Activated B cell treated with CpG ODN at 0.5 μM for 24 hours (primary cell): ENCODE measurements at places on chromosomes 7 and 10. TPM values are rescaled to one million over a fixed set of nuclear protein-coding genes. Genes with fewer than 3 reads are reported as not detected.

- DNase-seq: no peak
Measured at GRCh38 chr10:124921261-124921660, 20.7 kb upstream of the ZRANB1 start.

DNA sequence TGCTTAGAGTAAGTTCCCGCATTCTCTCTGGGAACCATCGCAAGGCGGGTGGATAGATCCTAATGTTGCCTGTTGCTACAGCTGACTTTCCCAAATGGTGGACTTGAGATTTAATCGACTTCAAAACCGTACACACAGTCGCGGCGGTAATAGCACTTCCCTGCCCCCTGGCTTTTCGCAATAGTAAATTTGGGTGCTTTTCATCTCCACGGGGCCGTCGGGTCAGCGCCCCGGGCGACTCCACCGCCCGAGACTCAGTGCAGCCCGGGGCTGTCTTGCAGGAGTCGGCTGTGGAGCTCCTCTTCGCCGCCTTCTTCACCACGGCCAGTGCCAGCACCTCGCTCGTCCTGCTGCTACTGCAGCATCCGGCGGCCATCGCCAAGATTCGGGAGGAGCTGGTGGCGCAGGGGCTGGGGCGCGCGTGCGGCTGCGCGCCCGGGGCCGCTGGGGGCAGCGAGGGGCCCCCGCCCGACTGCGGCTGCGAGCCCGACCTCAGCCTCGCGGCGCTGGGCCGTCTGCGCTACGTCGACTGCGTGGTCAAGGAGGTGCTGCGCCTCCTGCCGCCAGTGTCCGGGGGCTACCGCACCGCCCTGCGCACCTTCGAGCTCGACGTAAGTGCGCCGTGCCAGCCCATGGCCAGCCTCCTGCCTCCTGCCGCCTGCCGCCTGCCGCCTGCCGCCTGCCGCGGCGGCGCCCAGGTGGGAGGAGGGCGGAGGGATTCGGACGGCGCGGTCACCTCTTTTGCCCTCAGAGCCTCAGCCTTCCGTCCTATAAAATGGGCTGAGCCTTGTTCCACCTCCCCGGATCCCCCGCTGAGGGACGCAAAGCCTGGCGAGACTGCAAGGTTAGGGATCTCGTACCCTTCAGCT is 5.3 kb downstream of the CYP26C1 start:
- DNase-seq: no peak

- no peak for DNase-seq
Measured at GRCh38 chr7:113812591-113813255, 106.1 kb downstream of the PPP1R3A start.

GRCh38 chr7:131586259-131586658 is 29.8 kb upstream of the PODXL start:
- no peak for DNase-seq

DNA sequence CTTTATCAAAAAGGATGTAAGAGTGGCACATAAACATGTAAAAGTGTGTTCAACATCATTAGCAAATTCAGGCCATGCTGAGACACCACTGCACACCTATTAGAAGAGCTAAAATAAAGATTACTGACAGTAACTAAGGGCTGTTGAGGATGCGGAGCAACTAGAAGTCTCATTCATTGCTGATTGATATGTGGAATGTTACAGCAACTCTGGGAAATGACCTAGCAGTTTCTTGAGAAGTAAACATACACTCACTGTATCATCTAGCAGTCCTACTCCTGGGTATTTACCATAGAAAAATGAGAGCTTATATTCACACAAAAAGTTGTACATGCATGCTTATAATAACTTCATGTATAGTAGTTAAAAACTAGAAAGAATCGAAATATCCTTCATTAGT is 77.3 kb downstream of the CCSER2 start:
- DNase-seq: no peak

GRCh38 chr7:134741907-134742635 is 37.4 kb upstream of the CALD1 start:
- DNase-seq: no peak

DNA sequence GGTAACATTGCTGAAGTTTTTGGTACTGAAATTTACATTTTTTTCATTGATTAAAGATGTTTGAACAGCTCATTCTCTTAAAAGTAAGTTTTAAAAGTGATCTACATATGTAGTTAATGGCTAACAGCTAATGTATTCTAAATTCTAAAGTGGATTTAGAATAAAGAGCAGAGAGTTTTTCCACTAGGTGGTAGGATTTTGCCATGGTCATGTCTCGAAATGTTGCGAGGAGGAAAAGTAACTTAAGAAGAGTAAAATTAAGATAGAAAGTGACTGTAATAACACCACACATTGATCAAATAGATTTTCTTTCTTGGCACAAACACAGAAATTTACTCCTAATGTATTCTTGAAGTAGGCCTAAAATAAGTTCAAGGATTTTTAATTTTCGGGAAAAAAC is 19.8 kb downstream of the LSMEM1 start:
- no peak for DNase-seq

DNA sequence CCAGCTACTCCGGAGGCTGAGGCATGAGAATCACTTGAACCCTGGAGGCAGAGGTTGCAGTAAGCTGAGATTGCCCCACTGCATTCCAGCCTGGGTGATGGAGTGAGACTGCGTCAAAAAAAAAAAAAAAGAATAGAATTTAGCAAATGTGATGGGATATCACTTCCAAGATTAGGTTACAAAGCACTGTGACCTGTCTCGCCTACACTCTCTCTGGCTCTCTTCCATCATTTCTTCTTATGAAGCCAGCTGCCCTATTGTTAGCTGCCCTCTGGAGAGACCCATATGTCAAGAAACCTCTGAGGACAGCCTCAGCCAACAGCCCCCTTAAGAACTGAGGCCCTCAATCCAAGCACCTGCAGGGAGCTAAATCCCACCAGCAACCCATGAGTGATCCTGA is 28.2 kb downstream of the ARHGAP21 start:
- DNase-seq: no peak

DNA sequence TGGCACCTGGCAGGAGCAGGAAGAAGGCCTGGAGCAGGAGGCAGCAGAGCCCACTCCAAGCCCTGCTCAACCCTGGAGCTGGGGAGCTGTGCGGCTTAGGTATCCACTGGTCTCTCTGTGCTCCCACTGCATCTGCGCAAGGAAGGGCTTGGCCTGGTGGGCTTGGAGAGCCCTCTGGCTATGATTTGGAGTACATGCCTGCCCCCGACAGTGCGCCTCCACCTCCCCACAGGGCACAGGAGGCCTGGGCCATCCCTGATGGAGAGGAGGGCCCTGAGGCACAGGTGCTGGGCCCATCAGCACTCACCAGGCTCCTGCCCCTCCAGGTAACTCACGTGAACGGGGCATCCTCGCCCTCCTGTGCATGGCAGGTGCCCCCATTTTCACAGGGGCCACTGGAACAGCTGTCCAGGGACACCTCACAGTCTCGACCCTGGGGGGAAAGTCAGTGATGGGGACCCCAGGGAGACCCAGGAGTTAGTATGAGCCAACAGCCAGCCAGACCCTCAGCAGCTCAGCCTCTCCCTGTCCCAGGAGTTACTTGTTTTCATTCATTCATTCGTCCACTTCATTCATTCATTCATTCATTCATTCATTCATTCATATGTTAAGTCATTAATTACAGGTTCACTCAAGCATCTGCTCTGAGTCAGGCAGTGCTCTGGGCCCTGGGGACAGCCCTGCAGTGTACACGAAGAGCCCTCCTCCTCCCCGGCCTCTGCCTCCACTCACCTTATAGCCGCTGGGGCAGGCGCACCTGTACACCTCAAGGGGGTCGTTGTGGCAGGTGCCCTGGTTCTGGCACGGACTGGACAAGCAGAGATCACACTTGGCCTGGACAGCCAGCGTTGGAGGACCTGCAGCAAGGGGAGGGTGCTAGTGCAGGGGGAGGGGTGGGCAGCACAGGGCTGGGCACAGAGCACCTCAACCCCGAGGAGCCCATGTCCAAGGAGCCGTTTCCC is 167.2 kb downstream of the SLIT1 start:
- DNase-seq: no peak

DNA sequence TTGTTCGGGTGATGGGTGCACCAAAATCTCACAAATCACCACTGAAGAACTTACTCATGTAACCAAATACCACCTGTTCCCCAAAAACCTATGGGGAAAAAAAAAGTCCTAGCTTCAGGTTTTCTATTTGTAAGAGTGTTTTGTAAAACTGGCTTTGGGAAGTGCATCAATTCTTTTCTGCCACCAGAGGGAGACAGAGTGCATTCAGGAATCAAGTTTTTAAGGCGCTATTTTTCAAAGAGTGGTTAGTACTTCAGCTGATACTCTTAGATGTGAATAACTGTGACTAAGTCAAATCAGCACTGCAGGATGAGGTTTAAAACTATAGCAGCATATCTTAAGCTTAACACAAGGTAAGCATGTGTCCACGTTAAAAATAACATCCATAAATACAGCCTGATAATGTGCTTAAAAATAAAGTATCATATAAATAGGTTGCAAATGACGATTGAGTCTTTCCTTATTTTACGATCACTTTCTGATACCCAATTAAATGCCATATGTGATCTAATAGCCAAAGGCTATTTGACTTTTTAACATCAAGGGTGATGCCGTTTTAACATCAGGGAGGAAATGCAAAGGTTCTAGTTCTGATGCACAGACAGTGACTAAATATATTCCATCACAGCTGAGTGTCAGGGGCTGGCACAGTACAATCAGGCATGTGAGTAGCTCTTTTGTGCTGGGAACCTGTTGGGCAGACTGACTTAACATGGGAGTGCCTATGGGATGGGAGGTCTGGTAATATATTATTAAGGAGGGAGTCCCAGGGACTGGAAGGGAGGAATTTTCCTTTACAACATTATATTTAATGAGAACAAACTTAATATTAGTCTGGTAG is 10.6 kb upstream of the LYZL2 start:
- no peak for DNase-seq

GRCh38 chr7:32871624-32872371 is 19.8 kb downstream of the KBTBD2 start:
- DNase-seq: no peak

- DNase-seq: no peak
Measured at GRCh38 chr7:1948887-1949680, 279.0 kb downstream of the ELFN1 start.

- DNase-seq: no peak
Measured at GRCh38 chr7:31699050-31699449, 12.0 kb downstream of the PPP1R17 start.

- DNase-seq: no peak
Measured at GRCh38 chr10:91391920-91392319, 18.2 kb upstream of the HECTD2 start.

DNA sequence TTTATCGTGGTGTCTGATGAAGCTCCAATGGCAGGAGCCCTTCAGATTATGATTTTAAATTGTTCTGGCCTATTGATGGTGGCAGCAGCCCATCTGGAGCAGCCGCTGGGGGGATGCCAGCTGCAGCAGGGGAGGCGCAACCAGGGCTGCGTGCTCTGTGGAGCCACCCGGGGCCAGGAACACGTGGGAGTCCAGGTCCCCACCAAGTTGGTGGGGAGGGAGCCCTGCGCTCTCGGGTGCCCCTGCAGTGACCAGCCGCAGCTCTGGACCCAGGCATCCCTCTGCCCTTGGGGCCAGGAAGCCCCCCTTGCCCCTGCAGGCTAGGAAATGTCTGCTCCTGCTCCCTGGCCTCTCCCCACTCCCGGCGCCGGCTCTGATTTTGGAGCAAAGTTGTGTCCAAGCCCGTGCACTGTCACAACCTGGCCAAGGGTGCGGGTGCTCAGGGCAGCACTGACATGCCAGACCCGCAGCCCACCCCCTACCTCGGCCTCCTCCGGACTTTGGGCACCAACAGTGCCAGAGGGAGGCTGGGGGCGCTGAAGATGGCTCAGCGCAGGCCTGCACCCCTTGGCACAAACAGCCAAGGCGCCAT is 147.2 kb upstream of the ADO start:
- DNase-seq: no peak

GRCh38 chr7:84088802-84089201 is 105.8 kb downstream of the SEMA3A start:
- DNase-seq: no peak

DNA sequence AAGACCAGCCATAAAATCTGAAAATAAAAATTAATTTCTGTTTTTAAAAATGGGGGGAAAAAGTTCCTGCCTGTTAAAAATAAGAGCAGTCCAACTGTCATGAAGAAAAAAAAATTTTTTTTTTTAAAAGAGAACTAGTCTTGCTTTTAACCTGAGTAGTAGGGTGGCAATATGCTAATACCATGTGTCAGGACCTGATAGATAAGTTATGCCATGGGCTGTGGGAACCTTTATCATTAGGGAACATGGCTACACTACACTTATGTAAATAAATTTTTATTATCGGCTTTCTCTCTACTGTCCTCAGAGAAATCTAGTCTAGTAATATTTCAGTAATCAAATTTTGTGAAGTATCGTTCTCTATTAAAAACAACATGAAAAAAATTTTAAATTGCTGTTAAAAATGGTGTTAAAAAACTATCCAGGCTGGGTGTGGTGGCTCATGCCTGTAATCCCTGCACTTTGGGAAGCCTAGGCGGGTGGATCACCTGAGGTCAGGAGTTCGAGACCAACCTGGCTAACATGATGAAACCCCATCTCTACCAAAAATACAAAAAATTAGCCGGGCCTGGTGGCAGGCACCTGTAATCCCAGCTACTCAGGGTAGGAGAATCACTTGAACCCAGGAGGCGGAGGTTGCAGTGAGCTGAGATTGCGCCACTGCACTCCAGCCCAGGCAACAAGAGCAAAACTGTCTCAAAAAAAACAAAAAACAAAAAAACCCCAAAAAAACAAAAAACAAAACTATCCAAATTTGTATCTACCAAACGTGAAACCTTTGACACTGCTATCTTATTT is 20.7 kb downstream of the NT5C3A start:
- DNase-seq: no peak

GRCh38 chr10:103967448-103968071 is 620 bp downstream of the SLK start:
- no peak for DNase-seq

BICC1 gene
- total RNA-seq: not detected in 2 replicates

PRLHR gene
- total RNA-seq: not detected in 2 replicates

CYP26A1 gene
- total RNA-seq: 0.13 TPM in 1 of 2 replicates, not detected in the other

CALCR gene
- not detected in 2 replicates for total RNA-seq

TCERG1L gene
- not detected in 2 replicates for total RNA-seq

CLDN4 gene
- not detected in 2 replicates for total RNA-seq

CYP2C19 gene
- not detected in 2 replicates for total RNA-seq

SAMD9 gene
- 24.4 and 26.3 TPM in 2 replicates for total RNA-seq

PAPSS2 gene
- not detected in 2 replicates for total RNA-seq

ZNF786 gene
- 9.2 and 11.0 TPM in 2 replicates for total RNA-seq

TAS2R5 gene
- 1.1 and 1.5 TPM in 2 replicates for total RNA-seq

PPP1R9A gene
- total RNA-seq: 1.3 and 1.5 TPM in 2 replicates

HPS1 gene
- total RNA-seq: 104 and 106 TPM in 2 replicates

NEUROD6 gene
- not detected in 2 replicates for total RNA-seq

RELN gene
- not detected in 2 replicates for total RNA-seq
